Pulmonary artery endothelial cell (primary cell): ENCODE measurements at places on chromosomes 2 and 18. TPM values are rescaled to one million over a fixed set of nuclear protein-coding genes. Genes with fewer than 3 reads are reported as not detected.

- DNase-seq, result no peak
Observed at GRCh38 chr2:138034536-138034935, 70.3 kb downstream of the HNMT start.

DNA sequence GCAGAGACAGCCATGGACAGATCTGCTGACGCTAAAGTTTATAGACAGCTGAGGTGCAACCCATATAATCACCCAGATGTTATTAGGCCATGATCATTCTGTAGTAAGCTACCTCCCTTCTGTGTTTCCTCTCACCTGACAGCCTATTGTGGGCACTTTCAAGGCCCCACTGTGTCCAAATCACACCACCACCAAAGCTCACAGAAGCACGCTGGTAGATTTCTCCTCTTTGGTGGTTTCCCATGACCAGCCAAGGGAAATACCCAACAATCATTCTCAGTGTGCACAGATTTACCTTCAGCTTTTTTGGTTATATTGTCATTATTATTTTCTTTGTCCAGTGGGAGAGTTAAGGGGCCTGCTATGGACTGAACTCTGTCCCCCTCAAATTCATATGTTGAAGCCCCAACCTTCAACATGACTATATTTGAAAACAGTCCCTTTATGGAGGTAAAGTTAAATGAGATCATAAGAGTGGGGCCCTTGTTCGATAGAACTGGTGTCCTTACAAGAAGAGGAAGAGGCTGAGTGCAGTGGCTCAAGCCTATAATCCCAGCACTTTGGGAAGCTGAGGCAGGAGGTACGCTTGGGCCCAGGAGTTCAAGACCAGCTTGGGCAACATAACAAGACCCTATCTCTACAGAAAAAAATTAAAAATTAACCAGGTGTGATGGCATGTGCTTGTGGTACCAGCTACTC lies 74.0 kb upstream of the MSH6 start:
- no peak for DNase-seq

DNA sequence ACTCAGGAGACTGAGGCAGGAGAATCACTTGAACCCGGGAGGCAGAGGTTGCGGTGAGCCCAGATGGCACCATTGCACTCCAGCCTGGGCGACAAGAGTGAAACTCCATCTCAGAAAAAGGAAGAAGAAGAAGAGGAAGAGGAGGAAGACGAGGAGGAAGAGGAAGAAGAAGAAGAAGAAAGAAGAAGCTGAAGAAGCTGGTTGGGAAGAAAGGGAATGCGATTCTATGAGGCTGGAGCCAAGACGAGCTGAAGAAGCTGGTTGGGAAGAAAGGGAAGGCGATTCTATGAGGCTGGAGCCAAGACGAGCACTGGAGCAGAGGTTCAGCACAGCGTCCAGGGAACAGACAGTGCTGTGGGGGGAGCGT lies 30.3 kb upstream of the TAF1B start:
- no peak for DNase-seq

DNA sequence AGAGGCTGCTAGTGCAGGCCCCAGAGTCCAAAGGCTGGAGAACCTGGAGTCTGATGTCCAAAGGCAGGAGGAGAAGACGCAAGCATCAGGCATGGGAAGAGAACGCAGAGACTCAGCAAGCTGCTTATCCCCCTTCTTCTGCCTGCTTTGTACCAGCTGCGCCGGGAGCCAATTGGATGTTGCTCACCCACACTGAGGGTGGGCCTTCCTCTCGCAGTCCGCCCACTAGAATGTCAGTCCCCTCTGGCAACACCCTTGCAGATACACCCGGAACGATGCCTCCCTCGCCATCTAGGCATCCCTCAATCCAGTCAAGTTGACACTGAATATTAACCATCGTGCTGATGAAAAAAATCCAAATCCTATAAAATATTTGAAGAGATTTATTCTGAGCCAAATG lies 141.6 kb downstream of the TWIST2 start:
- no peak for DNase-seq

The CD8A gene
- not detected in 2 replicates for total RNA-seq
